ENCODE measurements at places on chromosomes 3 and 15.

- DNase-seq, result no peak
These were observed 128.8 kb downstream of the GRM7 start for GRCh38 chr3:6989608-6990291.

GRCh38 chr3:153159771-153160397 is 2.1 kb upstream of the RAP2B start:
- DNase-seq, result no peak

- no peak for DNase-seq
These were observed 40.2 kb upstream of the PYDC2 start for GRCh38 chr3:191420771-191421170.

DNA sequence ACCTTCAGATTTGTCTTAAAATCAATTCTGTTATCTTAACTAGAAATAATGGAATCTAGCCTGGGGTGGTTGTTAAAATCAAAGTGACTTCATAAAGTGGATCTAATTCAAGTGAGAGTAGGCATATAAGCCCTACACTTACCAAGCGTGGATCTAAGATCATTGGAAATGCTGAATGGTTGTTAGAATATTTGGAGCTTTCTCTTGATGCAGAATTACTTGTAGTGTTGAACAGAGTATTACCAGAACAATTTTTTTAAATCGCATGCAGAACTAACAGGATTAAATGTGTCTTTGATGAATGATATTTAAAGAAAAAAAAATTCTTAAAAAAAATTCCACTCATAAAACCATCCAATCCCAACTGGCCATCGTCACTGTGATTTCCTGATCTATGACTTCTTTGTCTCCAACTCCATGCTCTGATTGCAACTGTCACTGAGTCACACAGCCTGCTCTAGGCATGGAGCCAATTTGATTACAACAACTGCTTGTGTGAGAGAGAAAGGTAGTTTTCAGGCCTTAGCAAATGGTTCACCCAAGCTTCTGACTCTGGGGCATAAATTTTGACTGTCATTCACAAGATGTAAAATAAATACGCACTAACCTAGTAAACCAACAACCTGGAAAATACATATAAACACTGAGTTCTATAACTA is 25.9 kb upstream of the SPRED1 start:
- DNase-seq, result no peak

GRCh38 chr3:147640781-147641180 is 231.6 kb downstream of the ZIC1 start:
- DNase-seq, result no peak

- DNase-seq, result peak; percentile 51
These were observed 176.0 kb downstream of the KCNMB2 start for GRCh38 chr3:178712247-178712646.

DNA sequence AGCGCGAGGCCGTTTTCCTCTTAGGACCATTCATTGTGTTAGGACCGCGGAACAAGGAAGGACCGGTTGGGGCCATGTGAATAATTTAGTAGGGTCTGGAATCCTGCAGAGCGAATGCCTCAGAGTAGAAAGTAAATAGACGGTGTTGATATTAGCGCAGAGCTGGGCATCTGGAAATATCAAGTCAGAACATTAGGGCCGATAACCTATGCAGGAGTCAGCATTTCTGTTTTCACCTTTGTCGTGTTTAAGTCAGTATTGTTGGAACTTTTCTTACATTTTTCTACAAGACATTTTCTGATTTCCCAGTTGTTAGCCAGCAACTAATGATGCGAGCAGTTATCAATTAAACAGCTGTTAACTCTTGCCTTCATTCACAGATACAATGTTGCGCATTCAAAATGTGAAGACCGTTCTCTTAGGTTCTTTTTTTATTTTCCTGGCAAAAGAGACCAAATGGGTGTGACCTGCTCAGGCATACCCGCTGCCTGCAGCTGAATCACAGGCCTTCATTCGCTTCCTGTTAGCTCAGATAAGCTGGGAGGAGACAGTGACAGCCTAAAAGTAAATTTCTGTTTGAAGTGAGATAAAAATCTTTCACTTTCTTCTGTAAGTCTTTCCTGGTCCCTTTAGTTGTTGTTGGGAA is 966 bp upstream of the PKM start:
- DNase-seq, result peak; percentile 29

- no peak for DNase-seq
These were observed 55.2 kb downstream of the CCDC66 start for GRCh38 chr3:56612146-56612545.

- DNase-seq, result no peak
These were observed 154.1 kb downstream of the ADAMTS17 start for GRCh38 chr15:100187677-100188076.

DNA sequence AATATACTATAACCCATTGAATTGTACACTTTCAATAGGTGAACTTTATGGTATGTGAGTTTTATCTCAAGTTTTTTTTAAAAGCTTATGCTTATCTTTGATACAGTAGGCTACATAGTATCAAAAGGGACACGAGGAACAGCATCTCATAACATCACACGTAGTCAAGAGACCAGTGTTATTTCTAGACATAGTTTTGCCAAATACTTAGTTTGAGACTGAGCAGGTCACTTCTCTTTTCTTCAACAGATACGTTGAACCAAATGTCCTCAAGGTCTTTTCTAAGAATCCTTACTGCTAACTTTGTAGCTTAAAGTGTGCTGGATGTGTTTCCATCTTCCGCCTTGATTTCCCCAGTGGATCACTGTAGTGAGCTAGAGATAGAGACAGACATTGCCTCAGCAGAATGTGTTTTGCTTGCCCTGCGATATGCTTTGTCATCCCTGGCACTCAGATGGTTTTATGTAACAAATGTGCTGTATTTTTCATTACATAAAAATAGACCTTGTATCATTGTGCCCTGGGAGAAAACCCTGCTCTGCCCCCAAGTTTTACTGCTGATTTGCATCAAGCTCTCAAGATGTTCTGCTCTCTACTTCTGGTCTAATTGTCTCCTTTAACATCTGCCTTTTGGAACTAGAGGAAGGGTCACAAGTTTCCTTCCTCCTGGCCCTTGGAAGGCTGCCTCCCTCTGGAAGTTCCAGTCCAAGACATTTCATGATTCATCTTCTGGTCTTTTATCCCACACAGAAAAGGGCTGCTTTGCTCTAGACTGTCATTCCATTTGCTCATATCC is 426.4 kb upstream of the RGMA start:
- DNase-seq, result no peak

- DNase-seq, result peak; percentile 45
These were observed 10.9 kb downstream of the TTLL3 start for GRCh38 chr3:9820946-9821345.

DNA sequence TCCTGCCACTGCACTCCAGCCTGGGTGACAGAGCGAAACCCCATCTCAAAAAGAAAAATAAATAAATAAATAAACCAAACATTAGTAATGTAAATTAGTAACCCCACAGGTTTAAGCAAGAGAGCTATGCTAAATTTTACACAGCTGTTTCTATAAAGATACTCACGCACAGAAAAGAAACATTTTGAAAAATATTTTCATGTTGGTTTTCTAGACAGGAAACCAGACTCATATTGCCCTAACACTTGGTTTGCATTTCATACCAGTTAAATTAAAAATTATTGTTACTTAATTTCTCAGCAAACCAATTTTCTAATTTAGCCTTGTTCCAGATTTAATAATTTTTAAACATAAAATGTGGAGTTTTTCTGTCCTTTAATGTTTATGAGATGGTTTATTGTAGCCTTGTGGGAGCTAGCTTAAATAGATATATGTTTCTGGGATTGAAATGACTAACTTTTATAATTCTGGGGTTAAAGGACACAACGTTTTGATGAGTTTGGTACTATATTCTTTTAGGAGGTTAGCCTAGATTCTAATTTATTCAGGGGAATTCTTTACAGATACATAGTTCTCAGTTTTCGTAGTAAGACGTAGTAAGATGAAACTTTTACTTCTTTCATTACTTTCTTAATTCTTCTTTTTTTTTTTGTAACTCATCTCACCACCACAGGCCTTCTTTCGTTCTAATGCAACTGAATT is 42.6 kb upstream of the SLC4A7 start:
- DNase-seq, result no peak

DNA sequence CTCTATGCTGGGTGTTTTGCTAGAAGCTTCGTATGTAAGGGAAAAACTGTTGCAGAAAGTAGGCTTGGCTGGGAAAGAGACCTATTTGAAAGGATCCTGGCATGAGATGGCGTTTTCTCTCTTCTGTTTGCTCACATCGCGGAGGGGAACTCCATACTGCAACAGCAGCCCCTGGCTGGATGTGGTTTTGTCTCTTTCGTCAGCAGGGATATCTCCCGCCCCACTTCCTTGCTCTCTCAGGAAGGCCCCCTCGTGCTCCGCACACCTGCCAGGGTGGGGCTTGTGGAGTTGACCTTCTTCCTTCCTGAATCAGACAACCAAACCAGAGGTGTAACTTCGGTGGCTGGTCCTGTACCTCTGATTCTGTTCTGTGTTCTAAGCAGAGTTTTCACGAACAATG is 26.4 kb upstream of the MYZAP start:
- no peak for DNase-seq

GRCh38 chr15:86570738-86571137 is 491.1 kb downstream of the AGBL1 start:
- no peak for DNase-seq

DNA sequence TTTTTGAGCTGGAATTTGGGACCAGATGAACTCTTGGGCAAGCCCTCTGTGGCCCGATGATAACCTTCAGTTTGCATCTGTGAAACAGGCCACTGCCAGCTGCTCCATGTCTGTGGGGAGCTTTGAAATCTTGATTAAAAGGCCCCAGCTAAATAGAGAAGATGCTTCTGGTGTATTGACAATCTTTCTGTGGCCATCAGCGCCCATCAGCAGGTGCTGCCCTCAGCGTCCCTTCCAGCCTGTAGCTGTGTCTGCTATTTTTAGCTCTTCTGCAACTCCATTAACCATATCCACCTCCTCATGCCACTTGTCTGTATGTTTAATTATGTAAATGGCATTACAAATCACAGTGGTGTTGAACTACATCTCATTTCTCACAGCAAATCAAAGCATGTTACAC is 54.0 kb downstream of the CHCHD6 start:
- DNase-seq, result no peak

DNA sequence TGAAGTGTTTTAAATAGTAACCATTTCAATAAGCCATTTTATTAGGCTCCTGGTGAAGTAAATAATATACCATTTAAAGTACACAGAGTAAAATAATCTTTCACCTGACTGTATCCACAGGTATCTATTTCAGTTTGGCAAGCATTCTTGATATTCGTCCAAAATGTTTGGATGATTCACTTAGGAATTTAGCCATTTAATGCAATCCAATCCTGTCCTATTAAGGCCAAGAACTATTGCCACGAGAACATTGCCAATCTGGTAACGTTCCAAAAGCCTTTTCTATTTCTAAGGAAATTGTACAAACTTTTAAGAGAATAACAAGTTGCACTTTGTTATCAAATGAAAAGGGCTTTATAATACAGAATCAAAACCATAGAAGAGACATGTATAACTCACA is 209.8 kb upstream of the THRB start:
- DNase-seq, result peak; percentile 14

DNA sequence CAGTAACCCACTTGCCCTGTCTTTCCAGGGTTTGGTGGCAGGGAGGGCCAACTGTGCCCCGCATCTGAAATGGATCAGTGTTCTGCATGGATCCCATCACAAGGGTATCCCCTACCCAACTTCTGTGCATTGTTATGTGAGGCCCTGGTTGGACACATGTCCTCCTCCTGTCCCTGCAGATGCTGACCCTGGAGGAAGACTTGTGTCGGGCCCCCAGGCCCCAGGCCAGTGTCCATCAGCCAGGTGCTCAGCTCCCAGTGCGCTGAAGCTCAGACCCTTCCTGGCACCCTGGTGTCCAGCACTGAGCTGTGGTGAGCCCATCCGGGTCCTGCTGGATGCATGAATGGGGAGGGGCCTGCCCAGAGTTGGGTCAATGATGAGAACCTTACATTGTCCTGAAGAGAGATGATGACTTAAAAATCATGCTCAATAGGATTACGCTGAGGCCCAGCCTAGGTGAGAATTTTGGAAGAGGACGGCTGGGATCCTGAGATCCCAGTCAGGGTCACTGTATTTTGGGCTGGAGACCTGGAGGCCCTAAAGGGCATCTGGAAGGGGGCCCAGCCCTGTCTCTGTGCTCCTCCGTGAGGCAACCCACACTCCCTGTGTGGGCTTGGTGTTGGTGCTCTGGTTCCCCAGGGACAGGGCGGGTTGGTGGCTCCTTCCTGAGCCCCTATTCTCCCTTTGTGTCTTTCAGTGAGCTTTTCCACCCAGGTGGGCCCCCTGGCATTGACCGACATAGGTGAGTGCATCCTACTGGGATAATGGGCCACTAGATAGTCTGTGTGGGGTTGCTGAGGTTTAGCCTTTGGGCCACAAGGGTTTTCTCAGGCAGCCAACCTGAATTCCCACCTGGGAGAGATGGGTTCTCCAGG is 199.1 kb downstream of the UBE3A start:
- DNase-seq, result no peak

GRCh38 chr15:76793162-76793561 is 112.0 kb downstream of the SCAPER start:
- no peak for DNase-seq

DNA sequence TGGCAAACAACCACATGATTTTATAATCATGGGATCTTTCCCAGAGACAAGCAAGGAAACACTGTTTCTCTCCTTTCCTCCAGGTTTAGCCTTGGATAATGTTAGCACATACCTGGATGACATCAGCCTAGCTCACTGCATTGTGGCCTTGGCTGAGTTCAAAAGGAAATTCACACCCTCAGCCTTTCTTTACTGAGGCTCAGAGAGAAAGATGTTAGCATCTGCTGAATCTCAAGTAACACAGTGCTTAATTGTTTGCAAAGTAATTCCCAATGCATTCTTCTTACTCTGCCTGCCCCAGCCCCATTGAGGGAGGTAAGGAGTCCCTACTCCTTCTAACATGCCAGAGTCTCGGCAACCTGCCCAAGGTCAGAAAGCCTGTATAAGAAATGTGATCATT is 432.2 kb upstream of the LMCD1 start:
- DNase-seq, result no peak

GRCh38 chr3:26422415-26422814 is 200.2 kb upstream of the LRRC3B start:
- DNase-seq, result no peak

DNA sequence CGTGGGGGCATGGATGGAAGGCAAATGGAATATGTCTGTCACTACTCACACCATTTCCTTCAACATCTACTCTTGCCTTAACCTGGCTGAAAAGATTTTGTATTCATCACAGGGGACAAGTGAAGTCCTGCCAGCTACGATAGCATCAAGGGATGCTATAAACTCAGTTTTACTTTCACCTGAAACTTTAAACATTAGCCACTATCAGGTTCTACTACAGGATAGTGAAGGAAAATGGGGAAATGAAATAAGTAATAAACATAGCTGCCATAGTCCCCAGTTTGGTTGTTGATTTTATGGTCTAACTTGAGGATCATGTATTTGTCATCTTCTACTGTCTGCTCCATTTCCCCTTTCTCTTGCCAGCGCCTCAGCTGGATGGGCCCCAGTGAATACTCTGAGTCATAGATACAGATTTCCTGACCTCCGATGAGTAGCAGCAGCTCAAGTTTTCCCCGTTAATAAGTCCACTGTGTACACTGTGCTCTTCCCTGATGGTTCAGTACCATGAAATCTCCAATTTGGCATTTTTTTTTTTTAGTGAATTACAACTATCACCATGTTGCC is 338.2 kb upstream of the SLCO3A1 start:
- no peak for DNase-seq
